DND-41 (cell line): ENCODE measurements at places on chromosomes 3 and 15.

GRCh38 chr3:136898954-136899353, 36.9 kb downstream of the NCK1 start:
- DNase-seq = no peak

GRCh38 chr3:55622116-55622515, 135.0 kb upstream of the WNT5A start:
- DNase-seq = no peak

DNA sequence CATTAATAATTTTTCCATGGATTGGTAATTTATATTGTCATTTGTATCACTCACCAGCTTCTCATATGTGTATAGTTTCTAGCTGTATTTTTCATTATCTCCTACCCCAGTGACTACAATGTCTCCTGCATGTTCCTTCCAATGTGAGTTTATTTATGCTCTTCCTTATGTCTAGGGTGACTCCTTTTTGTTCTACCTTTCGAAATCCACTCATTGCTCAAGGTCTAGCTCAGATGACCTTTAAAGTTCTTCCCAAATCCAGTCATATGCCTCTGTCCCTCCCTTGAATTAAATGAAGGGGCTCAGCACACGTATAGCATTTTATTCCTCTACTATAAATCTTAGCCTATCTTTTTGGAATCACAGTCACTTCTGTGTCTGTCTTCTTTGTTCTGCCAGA, 53.0 kb downstream of the TMEM45A start:
- DNase-seq = no peak

DNA sequence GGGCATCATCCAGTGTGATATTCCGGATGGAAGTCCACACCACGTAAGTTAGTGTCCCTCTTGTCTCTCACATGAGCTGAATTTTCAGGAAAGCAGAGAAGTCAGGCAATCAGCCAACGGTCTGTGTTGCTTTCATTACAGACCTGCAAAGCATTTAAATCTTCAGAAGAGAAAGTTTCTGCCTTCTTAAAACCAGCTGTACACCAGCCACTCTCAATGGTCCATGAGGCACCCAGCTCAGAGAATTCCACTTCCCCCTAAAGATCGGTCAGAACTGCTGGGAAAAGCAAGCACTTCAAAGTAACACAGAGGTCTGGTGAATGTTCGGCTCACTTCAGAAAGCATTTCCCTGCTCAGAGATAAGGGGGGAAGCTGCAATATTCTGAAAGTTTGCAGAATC, 903.7 kb downstream of the EPHA3 start:
- DNase-seq = no peak

DNA sequence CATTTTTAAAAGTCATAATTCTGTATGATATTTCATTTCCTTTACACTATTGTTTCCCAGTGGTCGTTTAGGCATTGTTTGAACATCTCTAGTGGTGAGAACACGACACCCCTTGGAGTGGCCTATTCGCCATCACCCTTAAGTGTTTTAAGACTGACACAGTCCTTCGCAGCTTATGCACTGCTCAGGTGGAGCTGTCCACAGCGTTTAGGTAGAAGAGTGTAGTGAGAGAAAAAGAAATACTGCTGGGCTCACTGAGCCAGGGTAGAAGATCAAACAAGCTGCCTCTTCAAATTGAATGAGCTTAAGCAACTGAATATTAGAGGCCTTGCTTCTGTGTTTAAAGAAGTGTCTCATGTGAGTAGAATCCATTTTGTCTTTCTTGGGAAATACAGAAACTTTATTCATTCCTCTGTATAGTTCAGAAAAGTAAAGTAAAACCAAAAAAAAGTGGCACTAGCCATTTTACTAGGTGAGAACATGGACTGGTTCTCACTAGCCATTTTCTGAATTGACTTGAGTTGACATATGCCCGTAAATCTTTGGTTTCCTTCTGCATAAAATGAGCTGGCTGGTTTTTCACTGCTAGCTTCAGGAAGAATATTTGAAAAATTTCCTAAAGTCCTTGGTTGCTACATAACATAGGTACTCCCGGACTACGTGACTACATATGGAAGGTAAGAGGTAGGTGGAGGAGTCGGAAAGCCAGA, 155.9 kb downstream of the P3H2 start:
- DNase-seq = no peak

GRCh38 chr3:46242120-46242519, at the start of gene CCR3:
Gene CCR3 (plus strand): TSS chr3:46242460. CDS start chr3:46265159, 22,699 bp downstream.
- no peak for DNase-seq

- no peak for DNase-seq
Measured at GRCh38 chr3:49616061-49616460, 58.1 kb upstream of the APEH start.

GRCh38 chr3:150736903-150737832, 25.8 kb downstream of the SIAH2 start:
- DNase-seq = no peak

DNA sequence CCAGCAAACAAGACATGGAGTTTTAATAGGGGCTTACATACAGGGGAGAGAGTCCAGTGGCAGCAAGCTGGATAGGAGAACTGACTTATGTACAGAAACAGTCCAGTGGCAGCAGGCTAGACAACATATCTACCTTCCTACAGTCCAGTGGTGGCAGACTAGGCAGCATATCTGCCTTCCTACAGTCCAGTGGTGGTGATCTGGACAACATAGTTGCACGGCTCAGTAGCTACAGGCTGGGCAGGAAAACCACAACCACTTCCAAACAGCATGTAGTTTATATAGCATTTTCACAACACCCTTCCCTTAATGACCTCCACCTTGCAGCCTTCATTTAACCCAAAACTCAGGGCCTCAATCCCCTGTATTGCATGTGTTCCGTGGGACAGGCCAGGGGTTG, 181.3 kb upstream of the EIF1B start:
- no peak for DNase-seq

GRCh38 chr3:69562020-69562419, 176.1 kb upstream of the FRMD4B start:
- DNase-seq = no peak

DNA sequence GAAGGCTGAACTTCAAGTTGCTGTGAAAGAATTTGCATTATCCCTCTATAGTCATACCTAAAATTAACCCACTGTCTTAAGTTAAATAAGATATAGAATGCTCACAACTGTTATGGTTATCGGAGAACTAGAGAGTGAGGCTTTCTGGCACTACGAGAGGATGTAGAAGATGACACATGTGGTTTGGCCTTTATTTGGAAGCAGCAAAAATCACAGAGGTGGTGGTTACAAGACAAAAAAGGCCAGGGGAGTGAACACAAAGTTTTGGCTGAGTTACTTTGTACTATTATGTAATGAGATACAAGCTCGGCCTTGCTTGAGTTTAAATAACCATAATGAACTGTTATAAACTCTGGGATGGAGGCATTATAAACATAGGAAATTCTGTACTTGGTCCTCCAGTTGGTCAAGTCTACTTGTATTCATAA, 78.3 kb upstream of the ICE2 start:
- DNase-seq = no peak

- no peak for DNase-seq
Measured at GRCh38 chr15:39942101-39942752, 8.3 kb downstream of the EIF2AK4 start.
